NCI-H748 treated with DMSO at 0.1 percent for 48 hours (cell line): ENCODE measurements at places on chromosomes 13 and 19.

GRCh38 chr13:51261610-51262249, 39.5 kb downstream of the FAM124A start:
- no peak for DNase-seq

GRCh38 chr13:20074966-20075365, 85.9 kb downstream of the GJA3 start:
- no peak for DNase-seq

GRCh38 chr13:111388851-111389500, 68.5 kb downstream of the TEX29 start:
- no peak for DNase-seq

- DNase-seq = no peak
These were observed 939 bp upstream of the RANBP3 start for GRCh38 chr19:5978606-5979552.

DNA sequence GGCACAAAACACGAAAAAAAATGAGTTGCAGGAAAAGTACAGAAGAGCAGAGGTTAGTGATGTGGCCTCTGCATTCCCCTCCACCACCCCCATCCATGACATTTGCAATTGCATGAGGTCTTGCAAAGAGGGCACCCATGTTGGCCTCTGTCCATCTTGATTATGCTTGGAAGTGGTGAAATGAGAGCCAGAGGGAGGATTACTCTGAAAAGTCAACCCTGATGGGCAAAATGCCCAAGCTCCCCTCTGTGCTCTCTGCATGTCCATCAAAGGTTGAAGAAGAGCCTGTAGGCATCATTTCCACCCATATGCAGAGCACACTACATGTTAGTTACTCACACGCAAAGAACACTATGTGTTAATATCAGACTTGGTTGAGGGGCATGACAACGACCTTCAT, 71.4 kb downstream of the SLC15A1 start:
- no peak for DNase-seq

DNA sequence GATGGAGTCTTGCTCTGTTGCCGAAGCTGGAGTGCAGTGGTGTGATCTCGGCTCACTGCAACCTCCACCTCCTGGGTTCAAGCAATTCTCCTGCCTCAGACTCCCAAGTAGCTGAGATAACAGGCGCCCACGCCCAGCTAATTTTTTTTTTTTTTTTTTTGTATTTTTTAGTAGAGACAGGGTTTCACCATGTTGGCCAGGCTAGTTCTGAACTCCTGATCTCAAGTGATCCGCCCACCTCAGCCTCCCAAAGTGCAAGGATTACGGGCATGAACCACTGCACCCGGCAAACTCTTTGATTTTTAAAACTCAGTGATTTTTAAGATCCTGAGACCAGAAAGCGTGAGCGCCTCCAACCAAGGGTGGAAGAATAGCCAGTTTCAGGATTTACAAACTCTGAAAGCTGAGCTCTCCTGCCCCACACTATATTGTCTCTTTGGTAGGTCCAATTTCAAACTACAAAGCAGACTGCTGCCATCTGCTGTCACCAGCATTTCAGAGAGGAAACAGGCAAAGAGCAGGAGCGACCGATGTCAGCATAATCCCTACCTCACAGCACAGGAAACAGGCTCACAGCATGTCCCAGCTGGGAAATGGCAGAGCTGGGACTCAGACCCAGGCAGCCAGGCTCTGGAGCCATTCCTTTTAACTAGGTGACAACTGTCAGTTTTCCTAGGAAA, 9.2 kb downstream of the NOSIP start:
- no peak for DNase-seq

DNA sequence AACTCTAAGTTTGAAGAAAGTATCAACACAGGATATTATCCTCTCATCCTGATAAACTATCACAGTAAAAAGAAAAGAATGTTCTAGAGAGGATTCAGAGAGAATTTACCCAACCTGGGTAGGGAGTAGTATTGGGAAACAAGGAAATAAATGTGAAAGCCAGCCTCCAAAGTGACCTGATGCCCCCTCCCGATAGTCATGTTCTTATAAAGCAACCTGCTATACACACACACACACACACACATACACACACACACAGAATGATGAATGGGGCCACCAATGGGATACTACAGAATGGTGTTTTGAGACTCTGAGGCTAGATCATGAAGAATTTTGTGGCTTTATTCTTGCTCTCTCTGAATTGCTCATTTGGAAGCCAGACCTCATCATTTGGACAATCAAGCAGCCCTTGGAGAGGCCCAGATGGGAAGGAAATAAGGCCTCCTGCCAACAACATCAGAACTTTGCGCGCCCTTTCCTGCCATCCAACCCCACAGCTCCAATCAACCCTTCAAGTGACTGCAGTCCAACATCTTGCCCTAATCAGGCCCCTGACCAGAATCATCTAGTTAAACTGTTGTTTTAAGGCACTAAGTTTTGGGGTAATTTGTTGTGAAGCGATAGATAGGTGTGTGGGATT, 807.9 kb upstream of the ARGLU1 start:
- DNase-seq = peak; percentile 27

- no peak for DNase-seq
These were observed 613.9 kb downstream of the TBC1D4 start for GRCh38 chr13:74868049-74868448.

- no peak for DNase-seq
These were observed 21.5 kb downstream of the VWA8 start for GRCh38 chr13:41939398-41939797.

DNA sequence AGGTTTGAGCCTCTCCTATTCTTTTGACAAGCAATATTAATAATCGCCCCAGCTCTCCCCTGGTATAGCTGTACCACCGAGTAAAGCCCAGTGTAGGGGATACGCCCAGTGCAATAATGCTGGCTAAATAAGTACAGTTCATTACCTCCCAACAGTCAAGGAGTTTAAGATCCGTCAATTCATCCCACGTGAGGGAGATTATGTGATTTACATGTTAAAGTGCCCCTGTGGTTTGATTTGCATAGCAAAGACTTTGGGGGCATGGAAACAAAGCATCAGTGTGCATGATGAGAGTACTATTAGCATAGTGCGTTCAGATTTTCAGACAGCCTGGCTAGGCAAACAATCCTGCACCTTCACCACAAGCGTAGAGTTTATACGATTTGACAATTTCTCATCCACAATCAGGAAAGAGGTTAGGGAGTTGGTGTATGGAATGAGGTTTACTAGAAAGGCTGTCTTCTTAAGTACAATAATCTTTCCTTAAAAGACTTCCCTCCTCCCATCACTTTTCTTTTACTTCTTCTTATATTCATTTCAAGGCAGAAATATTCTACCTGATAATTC, 754.0 kb downstream of the DIAPH3 start:
- DNase-seq = no peak

DNA sequence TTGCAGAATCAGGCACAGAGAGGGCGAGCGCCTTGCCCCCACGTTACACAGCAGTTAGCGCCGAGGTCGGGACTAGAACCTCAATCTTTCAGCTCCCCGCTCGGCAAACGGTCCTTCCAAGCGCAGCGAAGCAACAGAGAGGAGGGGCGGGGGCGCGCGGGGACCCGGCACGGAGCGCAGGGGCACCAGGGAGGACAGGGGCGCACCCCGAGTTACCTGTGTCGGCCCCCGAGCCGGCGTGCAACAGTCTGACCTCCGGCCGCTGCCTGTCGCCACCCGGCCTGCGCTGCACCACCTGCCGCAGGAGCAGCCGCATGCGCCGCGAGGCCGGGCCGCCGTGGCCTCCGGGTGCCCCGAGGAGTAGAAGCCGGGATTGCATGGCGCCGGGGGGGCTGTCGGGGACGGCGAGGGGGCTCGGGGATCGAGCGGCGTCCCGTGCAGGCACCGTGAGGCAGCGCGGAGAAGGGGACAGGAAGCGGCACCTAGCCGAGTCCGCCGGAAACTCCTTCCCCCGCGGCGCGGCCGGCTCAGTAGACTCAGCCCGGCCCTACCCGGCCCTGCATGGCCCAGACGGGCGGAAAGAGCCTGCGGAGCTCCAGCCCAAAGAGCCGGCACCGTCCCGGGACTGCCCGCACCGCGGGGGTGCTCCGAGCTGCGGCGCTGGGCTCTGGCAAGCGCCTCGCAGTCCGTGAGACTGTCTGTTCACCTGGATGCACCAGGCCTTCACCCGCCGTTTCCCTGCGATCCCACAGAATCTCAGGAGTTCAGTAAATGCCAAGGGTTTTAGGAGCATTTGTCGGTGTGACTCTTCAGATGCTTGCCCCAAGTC, at the start of gene VWA8:
Gene VWA8 (minus strand): TSS at position 473 of the 829 bp plus-strand sequence. CDS start 94 bp downstream, at position 379.
- peak; percentile 40 for DNase-seq

DNA sequence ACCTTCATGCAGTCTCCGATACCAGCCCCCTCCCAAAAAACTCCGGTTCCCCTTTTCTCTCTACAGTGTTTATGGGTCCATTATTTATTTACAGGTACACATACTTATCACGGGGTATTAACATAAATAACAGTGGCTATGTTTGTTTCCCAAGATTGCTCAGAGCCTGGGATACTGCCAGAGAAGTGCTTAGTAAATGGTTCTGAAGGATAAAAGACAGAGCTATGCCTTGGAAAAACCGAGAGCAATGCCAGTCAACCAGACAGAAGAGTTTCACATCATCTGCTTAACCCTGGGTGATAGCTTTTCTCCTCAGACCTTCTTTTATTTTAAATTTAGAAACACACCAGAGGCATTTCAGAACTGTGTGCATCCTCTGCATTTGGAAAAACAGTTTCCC, 61.3 kb downstream of the NUFIP1 start:
- DNase-seq = no peak

GRCh38 chr19:49205114-49205513, 47.5 kb downstream of the TRPM4 start:
- DNase-seq = no peak

GRCh38 chr13:90430127-90430526, 917.4 kb upstream of the MIR17HG start:
- DNase-seq = no peak

GRCh38 chr19:6925386-6925785, 38.0 kb downstream of the ADGRE1 start:
- DNase-seq = no peak

DNA sequence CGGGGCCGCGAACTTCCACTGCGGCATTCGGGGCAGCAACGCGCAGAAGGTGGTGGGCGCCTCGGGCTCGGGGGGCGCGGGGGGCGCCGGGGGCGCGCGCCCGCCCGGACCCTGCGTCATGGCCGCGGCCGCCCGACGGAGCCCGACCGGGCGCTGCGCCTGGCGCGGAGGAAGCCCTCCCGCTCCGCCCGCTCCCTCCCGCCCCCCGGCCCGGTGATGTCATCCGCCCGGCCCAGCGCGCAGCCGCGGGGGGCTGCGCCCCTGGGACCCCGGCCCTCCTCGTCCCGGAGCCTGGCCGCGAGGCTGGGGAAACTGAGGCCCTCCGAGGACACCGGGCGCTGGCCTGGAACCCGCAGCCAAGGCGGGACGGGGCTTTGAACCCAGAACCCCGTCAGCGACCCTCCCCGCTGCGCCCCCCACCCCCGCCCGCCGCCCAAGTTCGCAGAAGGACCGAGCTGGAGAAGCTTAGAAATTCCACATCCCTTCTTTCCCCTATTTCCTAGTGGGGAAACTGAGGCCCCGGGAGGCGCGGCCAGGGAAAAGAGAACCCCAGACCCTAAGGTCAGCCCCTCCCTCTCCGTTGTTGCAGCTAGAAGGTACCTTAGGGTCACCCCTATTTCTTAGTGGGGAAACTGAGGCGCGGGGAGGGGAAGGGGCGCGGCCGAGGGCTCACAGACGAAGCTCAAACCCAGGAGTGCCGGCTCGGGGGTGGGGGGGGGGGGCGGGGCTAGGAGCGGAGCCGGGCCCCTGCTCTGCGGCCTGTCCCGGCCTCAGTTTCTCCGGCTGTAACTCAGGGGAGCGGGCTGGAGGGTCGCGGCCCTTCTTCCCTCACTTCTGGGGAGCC, at the start of gene SHC2:
Gene SHC2 (minus strand): TSS at position 157 of the 844 bp plus-strand sequence. CDS start 37 bp downstream, at position 120.
- DNase-seq = no peak

DNA sequence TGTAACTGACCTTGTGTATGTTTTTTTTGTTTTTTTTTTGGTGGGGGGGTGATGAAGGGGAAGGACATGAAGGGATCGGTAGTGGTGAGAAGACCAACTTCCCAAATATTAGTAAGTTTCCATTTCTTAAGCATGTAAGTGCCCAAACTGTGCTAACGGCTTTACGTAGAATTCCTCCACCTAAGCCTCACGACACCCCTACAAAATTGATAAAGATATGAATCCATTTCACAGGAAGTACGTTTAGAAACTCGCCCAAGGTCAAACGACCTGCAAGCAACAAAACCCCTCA, 649 bp downstream of the UQCRFS1 start:
- peak; percentile 2 for DNase-seq

- peak; percentile 69 for DNase-seq
These were observed 97.3 kb downstream of the GGACT start for GRCh38 chr13:100491164-100491842.

DNA sequence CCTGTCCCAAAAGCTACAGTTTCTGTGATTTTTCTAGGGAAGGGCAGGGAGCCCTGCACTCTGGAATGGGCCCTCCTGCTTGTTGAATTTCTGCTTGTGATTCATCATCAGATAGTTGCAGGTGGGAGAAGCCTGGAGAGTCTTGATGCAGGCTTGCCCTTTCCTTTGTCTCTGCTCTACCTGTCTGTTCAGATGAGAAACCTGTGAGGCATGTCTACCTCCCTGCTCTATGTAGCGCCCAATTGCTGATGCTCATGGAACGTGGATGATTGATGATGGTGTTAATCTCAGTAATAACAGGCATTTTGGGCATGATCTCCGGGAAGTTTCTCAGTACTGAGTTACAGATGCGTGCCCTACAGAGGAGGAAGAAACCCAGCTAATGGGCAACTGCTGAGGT, 10.9 kb upstream of the CBY2 start:
- no peak for DNase-seq

GRCh38 chr13:40170982-40171381, 495.5 kb downstream of the FOXO1 start:
- no peak for DNase-seq

GRCh38 chr13:100532090-100532766, 56.4 kb downstream of the GGACT start:
- no peak for DNase-seq

DNA sequence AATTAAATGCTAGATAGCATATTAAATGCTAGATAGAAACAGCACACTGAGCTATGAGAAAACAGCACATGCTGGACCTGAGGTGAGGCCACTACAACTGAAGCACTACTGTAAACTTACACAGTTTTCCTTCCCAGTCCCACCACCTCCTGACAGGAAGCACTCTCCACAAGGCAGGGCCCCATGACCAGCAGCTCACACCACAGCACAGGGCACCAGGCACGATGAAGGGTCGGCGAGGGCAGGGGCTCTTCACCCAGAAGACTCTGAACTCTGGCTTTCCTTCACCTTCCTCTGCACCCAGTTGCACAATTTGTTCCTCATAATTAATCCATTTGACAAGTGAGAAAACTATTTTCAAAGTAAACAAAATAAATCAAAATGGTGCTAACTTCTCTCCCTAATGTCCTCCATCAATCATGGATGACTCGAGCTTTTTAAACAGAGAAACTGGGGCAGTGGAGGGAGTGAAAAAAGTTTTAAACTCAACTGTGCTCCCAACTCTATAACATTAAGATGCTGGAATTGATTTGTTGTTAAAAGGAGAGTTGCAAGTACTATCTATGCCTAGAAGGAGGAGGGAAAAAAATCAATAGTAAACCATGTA, 568.7 kb downstream of the UQCRFS1 start:
- DNase-seq = no peak

- no peak for DNase-seq
These were observed 27.8 kb downstream of the EXOC3L2 start for GRCh38 chr19:45217193-45217956.

GRCh38 chr13:39306639-39307589, 268.7 kb downstream of the NHLRC3 start:
- DNase-seq = peak; percentile 13
